ENCODE measurements at places on chromosomes 7 and 10.

DNA sequence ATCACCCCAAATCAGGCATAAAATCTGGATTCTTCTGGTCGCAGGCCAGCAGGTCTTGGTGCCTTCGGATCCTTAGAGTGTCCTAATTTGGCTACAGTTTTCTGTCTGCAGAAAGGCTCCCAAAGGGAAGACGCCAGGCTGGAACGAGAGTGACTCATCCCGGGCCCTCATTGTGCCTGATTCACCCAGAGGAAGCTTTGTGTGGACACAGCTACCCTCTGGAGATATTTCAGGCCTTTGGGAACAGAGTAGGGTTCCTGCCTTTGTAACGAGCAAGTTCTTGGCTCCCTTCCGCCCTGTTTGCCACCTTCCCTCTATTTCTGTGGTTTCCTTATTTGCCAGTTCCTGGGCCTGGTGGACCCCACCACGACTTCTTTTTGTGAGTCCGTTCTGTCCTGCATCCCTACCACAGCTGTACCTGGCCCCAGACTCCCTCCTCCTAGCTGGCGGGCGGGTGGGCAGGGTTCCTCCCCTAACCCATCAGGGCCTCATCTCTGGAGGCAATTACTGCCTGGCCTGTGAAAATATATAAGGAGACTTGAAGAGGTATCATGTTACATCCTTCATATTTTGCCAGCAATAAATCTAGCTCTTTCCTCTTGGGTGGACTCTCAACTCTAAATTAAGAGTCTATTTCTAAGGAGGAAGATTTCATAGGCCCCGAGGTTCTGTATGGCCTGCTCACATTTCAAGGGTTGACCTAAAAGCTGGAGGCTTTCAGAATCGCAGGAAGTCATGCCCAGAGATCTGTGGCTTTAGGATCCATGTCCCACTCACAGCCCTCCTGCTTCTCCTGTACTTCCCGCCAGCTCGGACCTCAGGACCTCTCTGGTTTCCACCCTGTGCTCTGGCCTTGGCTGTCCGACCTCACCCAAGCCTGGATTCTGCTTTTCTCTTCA is 219.2 kb upstream of the ZNF32 start:
- H3K4me1 ChIP-seq: peaks cover 85% of the 10 kb centered on the region
- H3K27me3 ChIP-seq: no peaks in the 10 kb centered on the region
- H3K36me3 ChIP-seq: no peaks in the 10 kb centered on the region
- H3K27ac ChIP-seq: peak overlapping the region; percentile 84
- H3K4me3 ChIP-seq: no peak overlapping the region

- no peak for DNase-seq
- H3K36me3 ChIP-seq: no peaks in the 10 kb centered on the region
- H3K27me3 ChIP-seq: no peaks in the 10 kb centered on the region
Observed at GRCh38 chr7:108330227-108330626, 126.0 kb downstream of the NRCAM start.

DNA sequence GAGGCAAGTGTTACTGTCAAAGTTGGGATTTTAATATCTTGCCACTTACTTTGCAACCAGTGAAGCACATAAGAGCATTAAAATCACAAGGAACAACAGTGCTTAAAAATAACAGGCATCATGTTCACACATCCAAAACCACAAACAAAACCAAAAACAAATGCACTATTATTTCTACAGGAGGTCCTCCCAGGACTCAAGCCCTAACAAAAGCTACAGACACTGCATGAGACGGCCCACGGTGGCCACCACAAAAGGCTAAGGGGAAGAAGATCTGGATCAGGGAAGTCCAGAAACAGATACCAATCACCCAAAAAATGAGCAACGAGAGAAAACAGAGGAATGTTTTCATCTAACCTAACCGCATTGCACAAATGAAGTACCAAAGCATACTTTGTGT is 158.4 kb downstream of the ZMYND11 start:
- peaks cover 30% of the 10 kb centered on the region for H3K36me3 ChIP-seq
- H3K27ac ChIP-seq: no peak overlapping the region
- H3K4me1 ChIP-seq: peaks cover 14% of the 10 kb centered on the region
- no peak overlapping the region for H3K4me3 ChIP-seq

- H3K27me3 ChIP-seq: no peaks in the 10 kb centered on the region
- no peaks in the 10 kb centered on the region for H3K4me1 ChIP-seq
- H3K36me3 ChIP-seq: no peaks in the 10 kb centered on the region
- H3K27ac ChIP-seq: no peak overlapping the region
- H3K4me3 ChIP-seq: no peak overlapping the region
Observed at GRCh38 chr10:59958882-59959281, 52.5 kb upstream of the CCDC6 start.

- H3K36me3 ChIP-seq: no peaks in the 10 kb centered on the region
- no peak overlapping the region for H3K27ac ChIP-seq
- DNase-seq: no peak
- H3K4me3 ChIP-seq: no peak overlapping the region
- H3K4me1 ChIP-seq: peaks cover 22% of the 10 kb centered on the region
Observed at GRCh38 chr10:20630092-20630643, 266.9 kb downstream of the NEBL start.

DNA sequence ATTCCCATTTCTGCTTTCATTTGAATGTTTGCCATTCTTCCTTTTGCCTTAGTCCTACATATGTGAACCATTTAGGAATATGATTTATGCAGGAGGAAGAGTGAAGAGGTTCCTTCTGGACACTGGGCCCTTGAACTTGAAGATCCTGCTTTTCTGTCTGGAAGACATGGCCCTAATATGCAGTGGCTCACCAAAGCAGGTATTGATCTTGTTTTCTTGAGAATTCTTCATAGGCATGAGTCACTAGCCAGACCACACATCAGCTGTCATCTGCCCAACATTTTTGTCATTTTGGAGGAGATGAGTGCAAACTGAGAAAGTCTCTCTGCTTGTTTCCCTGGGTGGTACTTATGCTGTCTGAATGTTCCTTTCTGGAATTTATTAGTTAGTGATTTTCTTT is 382.6 kb downstream of the LRMDA start:
- H3K4me3 ChIP-seq: no peak overlapping the region
- peaks cover 9% of the 10 kb centered on the region for H3K4me1 ChIP-seq
- H3K27ac ChIP-seq: no peak overlapping the region
- no peaks in the 10 kb centered on the region for H3K27me3 ChIP-seq

- H3K36me3 ChIP-seq: no peaks in the 10 kb centered on the region
- H3K4me3 ChIP-seq: no peak overlapping the region
- DNase-seq: no peak
- no peaks in the 10 kb centered on the region for H3K27me3 ChIP-seq
- H3K4me1 ChIP-seq: no peaks in the 10 kb centered on the region
Observed at GRCh38 chr10:58453105-58453504, 59.6 kb upstream of the BICC1 start.

- peak; percentile 56 for DNase-seq
- H3K27me3 ChIP-seq: no peaks in the 10 kb centered on the region
- H3K36me3 ChIP-seq: no peaks in the 10 kb centered on the region
- H3K4me3 ChIP-seq: no peak overlapping the region
- no peak overlapping the region for H3K27ac ChIP-seq
- peaks cover 21% of the 10 kb centered on the region for H3K4me1 ChIP-seq
Observed at GRCh38 chr7:537911-538634, 18.4 kb upstream of the PDGFA start.

GRCh38 chr7:98296833-98297232 is 15.3 kb downstream of the BRI3 start:
- H3K4me3 ChIP-seq: no peak overlapping the region
- no peak for DNase-seq
- H3K4me1 ChIP-seq: peaks cover 27% of the 10 kb centered on the region
- H3K36me3 ChIP-seq: peaks cover 37% of the 10 kb centered on the region

DNA sequence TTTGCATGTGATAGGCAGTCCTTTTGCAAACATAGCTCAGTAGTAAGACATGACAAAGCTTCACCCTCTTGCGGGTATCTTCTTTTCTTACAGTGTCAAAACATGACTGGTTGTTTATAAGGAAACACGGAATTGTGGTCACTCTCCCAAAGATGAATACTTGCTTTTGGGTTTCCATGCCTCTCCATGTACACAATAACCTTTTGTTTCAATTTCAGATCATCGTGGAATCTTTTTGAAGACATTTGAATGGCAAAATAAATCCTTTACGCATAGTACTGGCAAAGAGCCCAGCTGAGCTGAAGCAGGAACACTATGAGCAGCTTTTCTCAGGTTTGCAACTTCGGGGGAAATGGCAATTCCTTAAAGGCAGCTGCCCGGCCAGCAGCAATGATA is 156.8 kb upstream of the FRMD4A start:
- H3K27ac ChIP-seq: no peak overlapping the region

- H3K4me3 ChIP-seq: no peak overlapping the region
- H3K27me3 ChIP-seq: peaks cover 61% of the 10 kb centered on the region
- no peak for DNase-seq
- H3K4me1 ChIP-seq: no peaks in the 10 kb centered on the region
Observed at GRCh38 chr10:123868038-123869019, 23.3 kb downstream of the CPXM2 start.

- H3K27ac ChIP-seq: peak overlapping the region; percentile 34
- no peaks in the 10 kb centered on the region for H3K27me3 ChIP-seq
- DNase-seq: no peak
Observed at GRCh38 chr7:120838281-120838682, 19.7 kb downstream of the TSPAN12 start.

- H3K4me3 ChIP-seq: no peak overlapping the region
- no peaks in the 10 kb centered on the region for H3K27me3 ChIP-seq
- no peak overlapping the region for H3K27ac ChIP-seq
- no peaks in the 10 kb centered on the region for H3K36me3 ChIP-seq
- no peak for DNase-seq
Observed at GRCh38 chr10:63717027-63717715, 196.0 kb downstream of the REEP3 start.

DNA sequence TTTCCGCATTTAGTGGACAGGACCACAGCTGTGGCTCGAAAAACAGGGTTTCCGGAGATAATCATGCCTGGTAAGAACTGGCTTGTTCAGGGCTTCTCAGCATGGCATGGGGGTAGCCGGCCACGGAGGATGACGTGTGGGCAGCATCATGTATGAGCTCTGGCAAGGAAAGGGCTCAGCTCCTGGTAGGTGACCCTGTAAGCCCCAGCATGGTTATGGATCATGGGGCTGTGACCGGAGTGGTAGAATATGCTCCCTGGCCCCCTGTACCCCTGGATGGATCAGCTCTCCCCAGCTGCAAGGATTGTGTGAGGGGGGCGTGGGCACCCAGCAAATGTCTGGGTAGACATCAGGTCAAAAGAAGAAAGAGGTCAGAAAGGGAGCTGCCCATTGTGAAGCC is 113.5 kb downstream of the DOCK1 start:
- no peak overlapping the region for H3K4me3 ChIP-seq
- peaks cover 32% of the 10 kb centered on the region for H3K36me3 ChIP-seq
- peaks cover 2% of the 10 kb centered on the region for H3K4me1 ChIP-seq
- no peak overlapping the region for H3K27ac ChIP-seq
- H3K27me3 ChIP-seq: no peaks in the 10 kb centered on the region

GRCh38 chr10:43217563-43218205 is 49.2 kb downstream of the RASGEF1A start:
- no peak overlapping the region for H3K27ac ChIP-seq
- no peak overlapping the region for H3K4me3 ChIP-seq
- no peak for DNase-seq

DNA sequence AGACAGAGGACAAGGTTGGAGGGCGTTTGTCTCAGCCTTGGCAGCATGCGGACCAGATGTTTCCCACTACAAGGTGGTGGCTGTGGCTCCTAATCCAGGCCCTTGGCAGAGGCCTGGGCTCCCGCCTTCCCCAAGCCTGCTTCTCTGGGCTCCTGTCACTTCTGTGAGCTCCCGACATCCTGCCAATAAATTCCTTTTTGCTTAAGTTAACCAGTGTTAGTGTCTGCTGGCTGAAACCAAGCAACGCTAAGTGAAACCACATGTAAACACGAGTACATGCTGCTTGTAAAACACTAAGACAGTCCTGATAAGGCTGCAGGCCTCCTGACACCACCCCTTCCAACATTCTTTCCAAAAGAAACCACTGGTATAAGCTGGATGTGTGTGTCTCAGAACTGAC is 263.6 kb upstream of the ZMIZ1 start:
- H3K27me3 ChIP-seq: no peaks in the 10 kb centered on the region
- DNase-seq: peak; percentile 74
- H3K36me3 ChIP-seq: no peaks in the 10 kb centered on the region
- peak overlapping the region; percentile 93 for H3K27ac ChIP-seq
- H3K4me1 ChIP-seq: peaks cover 73% of the 10 kb centered on the region

GRCh38 chr7:26182283-26182682 is 18.3 kb downstream of the HNRNPA2B1 start:
- H3K27ac ChIP-seq: peak overlapping the region; percentile 44
- no peak for DNase-seq
- H3K4me3 ChIP-seq: no peak overlapping the region
- H3K36me3 ChIP-seq: peaks cover 19% of the 10 kb centered on the region
- peaks cover 36% of the 10 kb centered on the region for H3K4me1 ChIP-seq

GRCh38 chr7:26619348-26619984 is 244.9 kb downstream of the SKAP2 start:
- no peak for DNase-seq
- peaks cover 8% of the 10 kb centered on the region for H3K4me1 ChIP-seq
- no peaks in the 10 kb centered on the region for H3K36me3 ChIP-seq
- H3K27ac ChIP-seq: no peak overlapping the region

GRCh38 chr7:3063016-3063753 is 19.5 kb upstream of the CARD11 start:
- H3K27me3 ChIP-seq: peaks cover 42% of the 10 kb centered on the region
- H3K36me3 ChIP-seq: no peaks in the 10 kb centered on the region
- no peak for DNase-seq
- no peaks in the 10 kb centered on the region for H3K4me1 ChIP-seq

DNA sequence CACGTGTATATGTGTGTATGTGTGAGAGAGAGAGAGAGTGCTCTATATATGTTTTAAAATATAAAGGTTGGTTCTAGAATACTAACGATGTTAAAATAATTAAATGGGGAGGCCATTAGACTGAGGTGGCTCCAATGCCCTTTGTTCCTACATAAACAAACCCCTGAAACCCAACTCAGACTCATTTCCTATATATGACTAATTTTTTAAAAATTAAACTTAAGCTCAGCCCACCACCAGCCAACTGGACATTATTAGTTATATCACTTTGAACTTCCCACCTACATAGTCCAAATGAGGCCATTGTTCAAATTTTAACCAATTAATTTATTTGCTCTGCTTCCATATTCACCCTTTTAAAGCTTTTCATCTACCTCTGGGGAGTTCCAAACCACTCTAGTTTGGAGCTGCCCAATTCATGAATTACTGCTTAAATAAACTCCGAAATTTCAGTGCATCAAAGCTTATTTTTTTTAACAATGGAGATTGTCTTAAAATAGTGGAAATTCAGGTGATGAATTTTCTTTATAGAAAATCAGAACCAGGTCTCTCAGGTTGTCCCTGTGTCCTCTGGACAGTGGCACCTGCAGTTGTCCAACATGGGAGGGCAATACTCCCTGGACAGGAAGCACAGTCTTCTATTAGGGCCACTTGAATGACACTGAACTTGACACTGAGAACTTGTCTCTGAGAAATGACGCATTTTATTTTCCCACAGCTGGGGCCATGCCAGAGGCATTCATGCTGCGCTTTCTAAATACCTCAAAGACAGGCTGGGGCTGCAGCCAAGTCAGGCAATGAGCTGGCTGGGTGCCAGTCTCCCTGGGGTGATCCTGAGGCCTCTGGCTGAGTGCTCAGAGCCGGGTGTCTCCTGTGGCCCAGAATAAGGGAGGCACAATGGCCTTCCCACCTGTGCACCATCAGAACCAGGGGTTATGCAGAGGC is 109.5 kb upstream of the TMEM72 start:
- peaks cover 51% of the 10 kb centered on the region for H3K4me1 ChIP-seq
- H3K4me3 ChIP-seq: no peak overlapping the region
- peak overlapping the region; percentile 74 for H3K27ac ChIP-seq

GRCh38 chr7:70347463-70348254 is 749.4 kb downstream of the AUTS2 start:
- no peak overlapping the region for H3K27ac ChIP-seq
- H3K36me3 ChIP-seq: no peaks in the 10 kb centered on the region

GRCh38 chr10:75688506-75689300 is 257.3 kb downstream of the LRMDA start:
- no peaks in the 10 kb centered on the region for H3K27me3 ChIP-seq
- DNase-seq: no peak
- H3K27ac ChIP-seq: no peak overlapping the region
- no peak overlapping the region for H3K4me3 ChIP-seq
- H3K4me1 ChIP-seq: no peaks in the 10 kb centered on the region

Data from left ventricle myocardium inferior (tissue), 1 donor.